ENCODE measurements at places on chromosomes 11 and 22. TPM values are rescaled to one million over a fixed set of nuclear protein-coding genes. Genes with fewer than 3 reads are reported as not detected.

Gene NAALADL1
- 16.9 TPM for total RNA-seq

Gene CFAP300
- total RNA-seq = 9.4 TPM

Gene PMM1
- total RNA-seq = 17.2 TPM

Gene RHOD
- total RNA-seq = 6.2 TPM

Gene SIK2
- 10.4 TPM for total RNA-seq

All from regular cardiac myocyte (primary cell).